Common myeloid progenitor, CD34-positive (primary cell): ENCODE measurements at places on chromosomes 16 and 17.

- DNase-seq = no peak
- no peak overlapping the region for H3K4me3 ChIP-seq
- peaks cover 24% of the 10 kb centered on the region for H3K27me3 ChIP-seq
- H3K36me3 ChIP-seq = no peaks in the 10 kb centered on the region
- peaks cover under 1% of the 10 kb centered on the region for H3K4me1 ChIP-seq
- no peak overlapping the region for H3K27ac ChIP-seq
These were observed 118.2 kb downstream of the CDH13 start for GRCh38 chr16:82744958-82745357.

- H3K4me3 ChIP-seq = no peak overlapping the region
- no peaks in the 10 kb centered on the region for H3K4me1 ChIP-seq
- H3K27ac ChIP-seq = no peak overlapping the region
These were observed 71.6 kb downstream of the PLXDC1 start for GRCh38 chr17:39079836-39080235.

DNA sequence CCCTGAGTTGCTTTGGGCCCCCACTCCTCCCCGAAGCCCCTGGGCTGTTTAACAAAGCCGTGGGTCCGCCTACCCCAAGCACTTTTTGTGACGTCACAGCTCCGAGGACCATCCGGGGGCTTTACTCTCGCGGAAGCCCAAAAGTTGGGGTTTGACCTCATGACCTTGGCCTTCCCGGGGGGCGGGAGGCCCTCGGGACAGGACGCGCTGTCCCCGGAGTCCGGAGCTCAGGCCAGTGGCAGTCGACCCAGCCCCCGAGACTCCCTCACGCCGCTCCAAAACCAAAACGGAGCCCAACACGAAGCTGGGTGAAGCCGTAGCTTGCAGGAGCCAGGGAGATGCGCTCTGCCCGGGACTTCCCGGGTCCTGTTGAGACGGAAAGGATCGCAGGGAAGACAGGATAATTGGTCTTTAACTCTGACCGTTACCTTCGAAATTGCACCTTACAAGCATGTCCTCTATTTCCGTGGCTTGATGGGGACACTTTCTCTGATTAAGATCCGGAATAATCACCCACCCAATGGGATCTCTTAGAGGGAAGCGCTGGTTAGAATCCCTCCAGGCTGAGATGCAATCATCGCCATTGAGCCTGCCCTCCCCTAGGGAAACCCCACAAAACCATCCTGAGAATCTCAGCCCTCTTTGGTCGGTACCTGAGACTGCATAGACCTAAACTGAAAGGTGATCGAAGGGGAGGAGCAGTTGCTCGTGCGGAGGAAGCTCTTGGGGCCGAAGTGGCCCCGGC, 4.9 kb upstream of the SOX9 start:
- H3K27ac ChIP-seq = no peak overlapping the region
- no peak overlapping the region for H3K4me3 ChIP-seq
- H3K36me3 ChIP-seq = no peaks in the 10 kb centered on the region

- no peak overlapping the region for H3K27ac ChIP-seq
- H3K27me3 ChIP-seq = no peaks in the 10 kb centered on the region
- no peaks in the 10 kb centered on the region for H3K36me3 ChIP-seq
These were observed 631.3 kb upstream of the CA10 start for GRCh38 chr17:52789829-52790228.

GRCh38 chr17:17181666-17182597, 24.2 kb downstream of the PLD6 start:
- H3K27me3 ChIP-seq = no peaks in the 10 kb centered on the region
- H3K36me3 ChIP-seq = peaks cover 55% of the 10 kb centered on the region
- no peak overlapping the region for H3K4me3 ChIP-seq
- no peak for DNase-seq

DNA sequence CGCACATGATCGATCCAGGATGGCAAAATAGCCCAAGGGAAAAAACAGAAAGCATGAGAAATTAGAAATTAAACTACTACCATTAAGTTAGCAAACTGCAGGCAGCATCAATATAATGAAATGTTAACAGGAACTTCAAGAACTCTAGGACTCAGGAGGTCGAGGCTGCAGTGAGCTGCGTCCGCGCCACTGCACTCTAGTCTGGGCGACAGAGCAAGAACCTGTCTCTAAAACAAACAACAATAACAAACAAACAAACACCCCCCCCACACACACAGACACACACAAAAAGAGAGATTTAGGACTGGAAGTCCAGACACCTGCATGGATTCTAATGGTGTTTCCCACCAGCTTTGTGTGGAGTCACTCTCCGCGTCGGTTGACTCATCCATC, 525 bp upstream of the SEPHS2 start:
- H3K27ac ChIP-seq = peak overlapping the region; percentile 98
- no peaks in the 10 kb centered on the region for H3K27me3 ChIP-seq
- peaks cover 21% of the 10 kb centered on the region for H3K4me1 ChIP-seq
- H3K36me3 ChIP-seq = no peaks in the 10 kb centered on the region
- DNase-seq = no peak
- peak overlapping the region; percentile 96 for H3K4me3 ChIP-seq

GRCh38 chr16:58026139-58026704, 668 bp downstream of the MMP15 start:
- no peak overlapping the region for H3K27ac ChIP-seq
- peaks cover 43% of the 10 kb centered on the region for H3K4me1 ChIP-seq
- no peaks in the 10 kb centered on the region for H3K36me3 ChIP-seq
- peak; percentile 56 for DNase-seq

GRCh38 chr17:49005140-49005539, 8.0 kb downstream of the IGF2BP1 start:
- H3K4me3 ChIP-seq = no peak overlapping the region
- H3K27me3 ChIP-seq = peaks cover 85% of the 10 kb centered on the region
- H3K36me3 ChIP-seq = no peaks in the 10 kb centered on the region
- no peak overlapping the region for H3K27ac ChIP-seq
- no peaks in the 10 kb centered on the region for H3K4me1 ChIP-seq
- DNase-seq = no peak

- no peak overlapping the region for H3K4me3 ChIP-seq
- H3K27me3 ChIP-seq = no peaks in the 10 kb centered on the region
- H3K27ac ChIP-seq = peak overlapping the region; percentile 91
- no peaks in the 10 kb centered on the region for H3K36me3 ChIP-seq
- peaks cover 89% of the 10 kb centered on the region for H3K4me1 ChIP-seq
- DNase-seq = peak; percentile 83
These were observed 26.4 kb downstream of the TMEM235 start for GRCh38 chr17:78257810-78258322.

DNA sequence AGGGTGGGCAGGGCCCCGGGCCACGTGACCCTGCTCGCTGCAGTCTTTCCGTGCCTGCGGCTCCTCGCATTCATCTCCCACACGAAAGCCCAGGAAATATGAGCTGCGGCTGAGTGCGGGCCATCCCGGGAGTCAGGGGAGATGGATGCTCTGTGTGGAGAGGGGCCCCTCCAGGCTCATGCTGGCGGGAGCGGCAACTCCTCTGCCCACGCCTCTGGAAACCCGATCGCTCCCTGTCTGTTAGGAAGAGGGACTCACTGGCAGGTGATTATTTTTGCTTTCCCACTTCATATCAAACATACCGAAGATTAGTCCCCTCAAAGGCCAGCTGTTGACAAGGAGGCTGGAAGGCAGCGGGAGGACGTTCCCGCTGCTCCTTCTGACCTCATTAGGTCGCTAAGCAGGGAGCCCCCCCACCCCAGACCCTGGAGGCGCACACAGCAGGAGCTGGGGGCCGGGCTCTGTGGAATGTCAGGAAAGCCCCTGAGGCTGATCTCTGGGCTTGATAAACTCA, 228.5 kb downstream of the FOXL1 start:
- no peaks in the 10 kb centered on the region for H3K36me3 ChIP-seq
- no peaks in the 10 kb centered on the region for H3K4me1 ChIP-seq
- H3K4me3 ChIP-seq = no peak overlapping the region
- no peak for DNase-seq
- H3K27ac ChIP-seq = no peak overlapping the region

- H3K36me3 ChIP-seq = no peaks in the 10 kb centered on the region
- peaks cover 5% of the 10 kb centered on the region for H3K4me1 ChIP-seq
- H3K27me3 ChIP-seq = peaks cover 2% of the 10 kb centered on the region
- DNase-seq = no peak
- no peak overlapping the region for H3K27ac ChIP-seq
- H3K4me3 ChIP-seq = no peak overlapping the region
These were observed 20.2 kb upstream of the CPSF4L start for GRCh38 chr17:73281928-73282327.

DNA sequence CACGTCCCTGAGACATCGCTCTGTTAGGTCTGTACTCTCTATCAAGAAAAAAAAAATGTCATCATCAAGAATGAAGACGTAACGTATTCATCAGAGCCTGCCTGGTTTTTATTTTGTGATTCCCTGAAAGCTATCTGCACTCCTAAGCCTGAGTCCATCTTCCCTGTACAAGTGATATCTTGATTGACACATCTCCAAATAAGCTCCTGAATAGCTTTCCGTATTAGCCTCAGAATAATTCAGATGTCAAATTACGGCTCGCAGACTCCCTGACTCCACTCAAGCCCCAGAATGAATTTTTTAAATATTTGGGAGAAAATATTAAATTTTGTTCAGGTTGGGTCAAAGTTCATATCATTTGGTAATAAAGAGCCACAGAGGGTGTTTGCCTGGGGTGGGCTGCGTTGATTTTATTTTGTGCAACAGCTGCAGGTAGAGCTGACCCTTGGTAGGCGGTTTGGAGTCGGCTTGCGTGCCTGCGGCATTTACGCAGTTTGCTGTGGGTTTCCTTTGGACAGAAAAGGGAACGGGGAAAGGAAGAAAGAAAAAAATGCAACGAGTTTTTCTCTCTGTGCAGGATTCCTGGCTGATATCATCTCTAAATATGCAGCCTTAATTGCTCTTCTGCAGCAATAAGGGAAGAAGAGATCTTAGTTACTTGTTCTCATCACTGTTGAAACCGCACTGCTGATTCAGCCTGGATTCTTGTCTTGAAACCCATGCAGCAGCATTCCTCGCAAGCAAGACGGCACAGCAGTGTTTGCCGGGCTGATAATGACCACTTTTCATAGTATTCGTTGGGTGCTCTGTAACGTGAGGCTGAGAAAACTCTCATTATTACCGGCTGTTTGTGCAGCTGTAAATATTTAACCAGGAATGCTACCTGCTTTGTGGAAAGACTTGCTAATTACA, 114.7 kb downstream of the IRX3 start:
- peak; percentile 39 for DNase-seq
- no peak overlapping the region for H3K4me3 ChIP-seq
- H3K27me3 ChIP-seq = peaks cover 61% of the 10 kb centered on the region
- no peaks in the 10 kb centered on the region for H3K36me3 ChIP-seq

GRCh38 chr16:70429888-70430666, 8.8 kb downstream of the ST3GAL2 start:
- no peaks in the 10 kb centered on the region for H3K27me3 ChIP-seq
- peaks cover 23% of the 10 kb centered on the region for H3K4me1 ChIP-seq
- H3K36me3 ChIP-seq = no peaks in the 10 kb centered on the region
- H3K4me3 ChIP-seq = no peak overlapping the region
- no peak for DNase-seq

DNA sequence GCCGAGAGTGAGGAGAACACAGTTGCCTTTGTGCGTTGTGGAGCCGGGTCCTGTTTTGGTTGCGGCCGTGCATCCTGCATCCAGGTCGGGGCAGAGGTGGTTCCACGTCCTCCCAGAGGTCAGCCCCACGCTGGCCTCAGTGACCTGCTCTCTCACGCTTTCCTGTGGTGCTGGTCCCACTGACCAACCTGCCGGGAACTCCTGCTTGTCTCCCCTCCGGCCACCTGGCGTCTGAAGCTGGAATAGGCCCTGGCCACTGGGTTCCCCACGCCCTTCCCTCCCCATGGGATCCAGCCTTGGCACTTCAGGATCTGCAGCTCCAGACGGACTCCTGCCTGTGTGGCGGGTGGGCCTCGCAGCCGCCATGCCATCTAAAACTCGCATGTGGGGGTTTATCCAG, 85.5 kb upstream of the ZNF750 start:
- no peaks in the 10 kb centered on the region for H3K4me1 ChIP-seq
- no peak overlapping the region for H3K4me3 ChIP-seq
- no peak overlapping the region for H3K27ac ChIP-seq
- peaks cover 57% of the 10 kb centered on the region for H3K36me3 ChIP-seq
- no peaks in the 10 kb centered on the region for H3K27me3 ChIP-seq
- DNase-seq = no peak

DNA sequence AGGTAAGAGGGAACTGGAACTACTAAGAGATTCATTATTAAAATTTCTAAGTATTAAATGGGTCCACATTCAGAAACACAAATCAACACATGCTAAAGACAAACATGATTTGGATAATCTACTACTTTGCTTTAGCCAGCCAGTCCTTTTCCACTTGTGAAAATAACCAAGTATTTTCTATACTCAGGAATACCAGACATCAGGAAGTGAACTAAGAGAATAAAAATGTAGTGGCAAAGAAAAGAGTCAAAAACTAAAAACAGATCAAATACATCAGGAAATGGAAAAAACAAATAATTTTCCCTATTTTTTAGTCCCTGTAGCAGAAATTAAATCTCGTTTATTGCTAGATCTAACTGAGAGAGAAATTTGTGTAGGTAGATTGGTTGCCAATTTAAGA, 78.0 kb downstream of the MYO1D start:
- H3K27me3 ChIP-seq = no peaks in the 10 kb centered on the region
- H3K4me1 ChIP-seq = no peaks in the 10 kb centered on the region
- DNase-seq = no peak
- H3K27ac ChIP-seq = no peak overlapping the region
- no peaks in the 10 kb centered on the region for H3K36me3 ChIP-seq
- no peak overlapping the region for H3K4me3 ChIP-seq

GRCh38 chr16:79997257-79997656, 396.7 kb upstream of the MAF start:
- no peak overlapping the region for H3K27ac ChIP-seq
- no peak overlapping the region for H3K4me3 ChIP-seq
- no peaks in the 10 kb centered on the region for H3K27me3 ChIP-seq
- no peaks in the 10 kb centered on the region for H3K36me3 ChIP-seq

DNA sequence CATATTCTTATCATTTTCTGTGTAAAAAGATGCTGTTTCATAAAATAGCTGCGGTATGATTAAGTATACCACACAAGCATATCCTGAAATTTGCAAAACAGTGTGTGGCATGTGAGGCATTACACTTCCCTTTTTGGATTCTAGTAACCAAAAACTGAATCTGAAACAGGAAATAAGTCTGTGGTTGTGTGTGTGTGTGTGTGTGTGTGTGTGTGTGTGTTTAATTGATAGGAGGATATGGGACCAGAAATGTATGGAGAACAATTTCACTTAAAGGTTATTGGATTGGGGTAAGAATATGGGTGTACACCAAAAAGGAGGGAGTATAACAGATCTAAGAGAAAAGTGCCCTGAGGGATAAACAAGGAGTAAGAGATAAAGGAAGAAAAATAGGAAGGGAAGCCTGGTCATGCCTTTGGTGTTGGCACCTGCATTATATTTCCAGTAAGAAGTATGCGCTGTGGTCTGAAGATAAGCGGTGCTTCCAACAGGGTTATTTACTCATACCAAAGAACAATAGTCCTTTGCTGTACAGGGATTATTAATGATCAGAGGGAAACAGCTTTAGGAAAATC, 4.0 kb downstream of the LYRM1 start:
- DNase-seq = peak; percentile 93
- no peaks in the 10 kb centered on the region for H3K36me3 ChIP-seq
- no peak overlapping the region for H3K4me3 ChIP-seq
- no peak overlapping the region for H3K27ac ChIP-seq
- no peaks in the 10 kb centered on the region for H3K27me3 ChIP-seq
- peaks cover 89% of the 10 kb centered on the region for H3K4me1 ChIP-seq

GRCh38 chr17:15268461-15268860, 3.3 kb upstream of the PMP22 start:
- no peaks in the 10 kb centered on the region for H3K36me3 ChIP-seq
- no peak overlapping the region for H3K27ac ChIP-seq
- H3K27me3 ChIP-seq = peaks cover 44% of the 10 kb centered on the region
- DNase-seq = no peak
- no peak overlapping the region for H3K4me3 ChIP-seq
